ENCODE measurements at places on chromosomes 5 and 9.
A peak's percentile ranks its signal among the peaks of the same experiment; 100 is the strongest.

- no peak for DNase-seq
Observed at GRCh38 chr5:32285510-32286138, 27.1 kb downstream of the MTMR12 start.

GRCh38 chr5:81003811-81004386, 43.7 kb downstream of the RASGRF2 start:
- DNase-seq: no peak

- no peak for DNase-seq
Observed at GRCh38 chr5:136153581-136154236, 21.1 kb downstream of the SMAD5 start.

DNA sequence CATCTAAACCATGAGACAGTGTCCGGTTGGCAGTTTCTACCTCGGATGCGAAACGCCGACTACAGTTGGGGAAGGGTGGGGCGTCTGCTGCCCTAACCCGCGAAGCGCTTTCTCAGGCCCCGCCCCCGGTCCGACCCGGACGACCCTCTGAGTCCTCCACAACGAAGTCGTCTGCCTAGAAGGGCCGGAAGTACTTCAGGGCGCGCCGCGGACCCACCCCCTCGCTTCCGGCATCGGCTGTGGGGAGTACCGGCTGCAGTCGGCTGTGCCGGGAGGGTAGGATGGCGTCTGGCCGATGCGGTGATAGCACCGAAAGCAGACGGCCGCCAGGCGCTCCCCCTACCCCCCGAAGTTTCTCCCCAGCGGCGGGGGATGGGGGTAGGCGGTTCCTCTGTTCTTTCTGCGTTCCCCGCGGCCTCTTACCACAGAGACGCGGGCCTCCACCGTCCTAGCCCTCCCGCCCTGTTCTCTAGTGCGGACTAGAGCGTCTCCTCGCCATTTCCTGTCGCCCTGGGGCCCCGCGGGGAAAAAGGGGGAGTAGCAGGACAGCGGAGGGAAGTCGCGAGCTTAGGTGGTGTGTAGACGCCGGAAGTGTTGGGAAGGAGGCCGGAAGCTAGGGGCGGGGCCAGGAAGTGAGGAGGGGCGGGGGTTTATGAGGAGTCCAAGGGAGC, at the start of gene TRIM41:
TRIM41 (plus strand) TSS at position 224 of the 671 bp plus-strand sequence. CDS start 719 bp downstream, outside the sequence.
- DNase-seq: no peak

GRCh38 chr5:95760273-95761191, 29.4 kb downstream of the RHOBTB3 start:
- DNase-seq: no peak

DNA sequence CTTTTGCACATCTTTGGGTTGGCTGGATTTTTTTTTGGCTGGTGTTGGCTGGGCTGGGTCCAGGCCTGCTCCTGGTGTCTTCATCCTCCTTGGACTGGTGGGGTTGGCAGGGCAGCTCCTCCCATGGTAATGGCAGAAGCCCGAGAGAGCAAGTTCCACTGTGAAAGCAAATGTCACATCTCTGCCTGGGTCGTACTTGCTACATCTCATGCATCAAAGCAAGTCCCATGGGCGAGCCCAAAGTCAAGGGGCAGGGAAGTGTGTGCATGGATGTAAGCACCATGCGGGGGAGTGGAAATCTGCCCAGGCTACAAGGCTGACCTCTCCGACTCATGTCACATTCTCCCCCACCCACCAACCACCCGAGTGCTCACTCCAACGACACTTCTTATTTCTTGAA, 26.7 kb downstream of the NKX2-5 start:
- DNase-seq: no peak

GRCh38 chr9:35736201-35736633, 3.8 kb downstream of the CREB3 start:
- DNase-seq: no peak

DNA sequence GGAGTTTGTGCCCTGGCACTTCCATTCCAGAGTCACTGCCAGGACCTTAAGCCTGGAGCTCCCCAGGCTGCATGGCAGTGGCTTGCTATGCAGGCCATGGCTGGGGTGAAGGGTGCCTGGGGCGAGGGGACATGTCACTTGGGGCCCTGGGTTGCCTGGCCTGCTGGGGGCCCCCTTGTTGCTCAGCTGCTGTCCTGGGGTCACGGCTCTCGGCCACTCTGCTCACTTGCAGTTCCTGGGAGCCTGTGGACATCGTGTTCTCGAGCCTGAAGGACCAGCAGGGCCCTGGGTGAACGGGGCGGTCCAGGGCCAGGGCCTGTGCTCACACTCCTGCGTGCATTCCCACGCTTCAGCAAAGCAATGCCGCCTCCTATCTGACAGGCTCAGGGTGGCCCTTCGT, 14.5 kb upstream of the SLC2A6 start:
- DNase-seq: no peak

- DNase-seq: no peak
Observed at GRCh38 chr5:150139334-150139733, 16.3 kb downstream of the PDGFRB start.

GRCh38 chr9:2570615-2571479, 50.7 kb upstream of the VLDLR start:
- peak; percentile 11 for DNase-seq

GRCh38 chr9:87887661-87888480, 5.2 kb downstream of the SPATA31E1 start:
- no peak for DNase-seq

GRCh38 chr9:88969646-88970373, 21.5 kb upstream of the S1PR3 start:
- DNase-seq: no peak

DNA sequence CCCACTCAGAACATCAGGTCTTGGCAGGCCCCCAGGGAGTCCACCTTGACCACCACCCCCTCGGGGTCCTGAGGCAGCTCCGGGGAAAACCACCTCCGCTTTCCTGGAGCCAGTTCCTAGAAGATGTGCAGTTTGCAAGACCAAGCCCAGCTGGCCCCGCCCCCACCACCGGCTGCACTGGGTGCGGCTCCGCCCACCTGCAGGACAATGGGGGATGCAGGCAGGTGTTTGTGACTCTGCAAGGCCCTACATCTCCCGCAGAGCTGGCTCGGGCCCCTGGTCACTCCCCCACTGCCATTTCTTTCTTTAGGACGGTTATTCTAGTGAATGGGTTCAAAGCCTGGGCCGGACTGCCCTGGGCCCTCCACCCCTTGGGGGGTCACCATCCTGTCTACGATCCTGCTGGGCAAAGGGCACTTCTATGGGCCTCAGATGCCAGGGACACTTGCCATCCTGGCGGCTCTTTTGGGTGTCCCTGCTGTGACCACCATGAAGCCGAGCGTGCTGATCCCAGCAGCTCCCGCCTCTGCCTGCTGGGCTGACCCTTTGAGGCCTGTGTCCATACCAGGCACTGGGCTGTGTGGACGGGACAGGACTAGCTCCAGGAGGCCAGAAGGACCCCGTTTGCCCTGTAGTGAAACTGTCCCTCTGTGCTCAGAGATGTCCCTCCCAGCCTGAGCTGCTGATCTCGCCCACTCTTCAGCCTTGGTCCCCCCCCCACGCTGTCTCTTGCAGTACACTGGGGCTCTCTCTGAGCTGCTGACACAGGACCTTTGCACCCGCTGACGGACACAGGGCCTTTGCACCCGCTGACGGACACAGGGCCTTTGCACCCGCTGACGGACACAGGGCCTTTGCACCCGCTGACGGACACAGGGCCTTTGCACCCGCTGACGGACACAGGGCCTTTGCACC, 5.9 kb upstream of the NACC2 start:
- peak; percentile 46 for DNase-seq

DNA sequence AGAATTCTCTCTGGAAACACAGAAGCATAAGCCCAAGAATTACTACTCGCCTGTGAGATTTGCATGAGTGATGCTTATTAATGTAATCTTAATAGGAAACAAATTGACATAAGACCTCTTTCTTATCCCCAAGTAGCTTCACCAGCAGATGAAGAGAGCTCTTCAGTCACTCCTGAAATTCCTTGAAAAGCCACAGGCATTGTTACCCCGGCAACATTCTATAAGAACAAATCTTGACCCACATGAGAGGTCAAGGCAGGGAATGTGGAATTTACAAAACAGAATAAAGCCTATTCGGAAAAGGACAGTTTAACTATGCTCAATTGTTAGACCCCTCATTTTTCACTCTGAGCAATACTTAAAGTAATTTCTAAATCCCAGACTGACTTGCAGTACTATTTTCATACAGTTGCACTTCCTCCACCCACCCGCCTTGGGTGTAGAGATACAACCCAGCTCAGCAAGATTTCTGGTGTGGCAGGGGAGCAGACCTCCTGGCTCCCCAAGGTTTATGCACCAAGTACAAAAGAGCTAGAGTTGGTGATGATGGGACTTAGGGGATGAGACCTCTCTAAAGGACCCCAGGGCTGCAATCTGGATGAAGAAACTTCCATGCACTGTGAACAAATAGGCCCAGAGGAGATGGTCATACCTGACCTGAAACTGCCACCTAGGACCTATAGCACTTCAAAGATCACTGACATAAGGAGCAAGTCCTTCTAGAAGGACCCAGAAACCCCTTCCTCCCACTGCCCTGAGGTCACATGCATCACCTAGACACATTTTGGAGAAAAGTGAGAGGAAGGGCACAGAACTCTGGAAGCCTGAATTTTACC, 242.1 kb downstream of the ZNF608 start:
- no peak for DNase-seq

GRCh38 chr5:5497152-5497788, 74.8 kb downstream of the ICE1 start:
- peak; percentile 13 for DNase-seq

GRCh38 chr9:131621551-131622358, 76.4 kb downstream of the PRRT1B start:
- no peak for DNase-seq

GRCh38 chr5:171336521-171337209, 27.6 kb downstream of the TLX3 start:
- no peak for DNase-seq

DNA sequence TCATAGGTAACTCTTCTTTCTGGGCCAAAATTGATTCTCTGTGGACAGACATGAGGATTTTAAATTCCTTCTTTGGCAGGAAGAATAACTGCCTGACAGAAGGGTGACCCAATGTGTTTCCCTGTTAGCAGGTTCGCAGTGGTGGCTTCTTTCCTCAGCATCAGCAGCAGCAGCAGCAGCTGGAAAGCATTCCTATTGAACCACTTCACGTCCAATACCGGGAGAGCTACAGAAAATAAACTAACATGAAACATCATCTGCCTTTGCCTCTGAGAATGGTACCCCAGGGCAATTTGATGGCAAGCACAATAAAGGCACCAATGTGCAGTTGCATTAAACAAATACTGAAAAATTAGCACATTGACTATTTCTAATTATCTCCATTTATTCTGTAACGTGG, 214.5 kb downstream of the TMEM167A start:
- DNase-seq: peak; percentile 32

GRCh38 chr5:114948986-114949621, 220.6 kb downstream of the TRIM36 start:
- no peak for DNase-seq

DNA sequence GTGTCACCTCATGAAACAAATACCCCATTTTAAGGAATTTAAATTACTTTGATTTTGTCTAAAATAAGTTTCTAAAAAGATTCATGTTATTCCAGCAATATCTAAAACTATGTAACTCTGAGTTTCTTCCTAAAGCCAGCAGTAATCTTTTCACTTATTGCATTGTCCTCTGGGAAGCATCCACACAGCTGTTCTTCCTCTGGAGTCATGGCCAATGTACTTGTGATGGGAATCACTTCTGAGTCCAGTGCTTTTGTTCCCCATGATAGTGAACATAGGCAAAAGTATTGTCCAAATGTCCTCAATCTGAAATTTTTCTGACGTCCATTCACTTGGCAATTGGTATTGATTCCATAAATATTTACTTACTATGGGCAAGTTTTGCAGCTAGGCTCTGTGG, 125.0 kb downstream of the STARD4 start:
- DNase-seq: no peak
